ENCODE measurements at places on chromosomes 2 and 18.
A peak's percentile ranks its signal among the peaks of the same experiment; 100 is the strongest.

- no peak for DNase-seq
Observed at GRCh38 chr2:26590980-26591618, 50.1 kb downstream of the CIB4 start.

DNA sequence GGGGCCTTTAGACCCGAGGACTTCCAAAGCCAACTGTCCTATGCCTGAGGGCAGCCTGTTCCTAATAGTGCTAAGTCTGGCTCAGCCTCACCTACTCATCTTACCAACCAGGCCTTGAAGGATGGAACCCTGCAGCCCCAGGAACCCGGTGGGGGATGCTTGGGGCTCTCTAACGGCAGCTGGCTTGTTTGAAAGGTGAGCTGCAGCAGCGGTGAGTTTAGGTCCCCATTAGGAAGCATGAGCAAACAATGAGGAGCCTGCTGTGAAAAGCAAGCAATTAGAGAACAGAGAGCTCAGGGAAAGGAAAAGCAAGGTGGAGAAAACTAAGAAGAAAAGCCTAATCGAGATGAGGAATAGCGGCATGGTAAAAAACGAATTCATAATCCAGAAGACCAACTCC lies 39.9 kb downstream of the SP110 start:
- DNase-seq: no peak

- DNase-seq: no peak
Observed at GRCh38 chr2:212732860-212733259, 194.3 kb upstream of the ERBB4 start.

- no peak for DNase-seq
Observed at GRCh38 chr2:109432421-109432820, 181.3 kb downstream of the SEPTIN10 start.

DNA sequence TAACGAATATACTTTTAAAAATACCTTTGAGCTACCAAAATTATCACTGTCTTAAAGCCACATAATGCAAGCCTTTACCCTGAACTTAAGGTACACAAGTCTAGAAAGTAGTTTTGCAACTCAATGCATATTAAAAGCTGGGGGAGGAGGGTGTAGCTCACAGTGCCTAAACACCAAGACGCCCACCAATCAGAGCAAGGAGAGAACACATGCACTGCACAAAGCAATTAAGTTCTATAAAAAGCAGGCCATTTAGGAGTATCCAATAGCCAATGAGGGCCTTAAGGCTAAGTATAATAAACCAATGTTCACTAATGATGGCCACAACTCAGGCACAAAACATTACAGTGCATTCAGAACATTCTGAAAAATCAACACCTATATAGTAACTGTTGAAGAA lies 16.2 kb downstream of the TRIP12 start:
- DNase-seq: no peak

- peak; percentile 23 for DNase-seq
Observed at GRCh38 chr2:235170536-235171521, 219.0 kb downstream of the SH3BP4 start.

DNA sequence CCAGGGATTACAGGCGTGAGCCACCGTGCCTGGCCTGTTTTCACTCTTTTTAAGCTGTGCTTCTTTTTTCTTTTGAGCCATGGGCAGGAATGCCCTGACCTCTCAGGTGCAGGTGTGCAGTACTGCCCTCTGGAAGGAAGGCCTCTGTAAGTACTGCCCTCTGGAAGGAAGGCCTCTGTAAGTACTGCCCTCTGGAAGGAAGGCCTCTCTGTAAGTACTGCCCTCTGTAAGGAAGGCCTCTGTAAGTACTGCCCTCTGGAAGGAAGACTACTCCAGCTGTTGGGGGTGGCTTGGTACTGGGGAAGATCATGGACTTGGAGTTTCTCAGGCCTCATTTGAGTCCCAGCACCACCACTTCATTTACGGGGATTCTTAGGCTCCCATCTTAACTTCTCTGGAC lies 248.5 kb upstream of the ID2 start:
- no peak for DNase-seq

- no peak for DNase-seq
Observed at GRCh38 chr2:7007846-7008741, 90.9 kb downstream of the RNF144A start.

DNA sequence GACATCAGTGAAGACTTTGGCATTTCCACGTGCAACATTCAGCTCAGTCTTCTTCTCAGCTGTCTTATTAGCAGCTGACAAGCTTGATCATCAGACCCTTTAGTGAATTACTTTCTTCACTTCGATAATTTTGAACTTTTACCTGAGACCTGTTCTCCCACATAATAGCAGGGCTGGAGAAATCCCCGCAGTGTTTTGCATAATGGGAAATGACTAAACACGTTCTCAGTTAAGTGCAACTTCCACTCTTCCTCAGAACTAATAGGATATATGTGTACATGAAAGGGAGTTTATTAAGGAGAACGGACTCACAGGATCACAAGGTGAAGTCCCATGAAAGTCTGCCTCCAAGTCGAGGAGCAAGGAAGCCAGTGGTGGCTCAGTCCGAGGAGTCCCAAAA lies 28.8 kb upstream of the MBP start:
- no peak for DNase-seq

DNA sequence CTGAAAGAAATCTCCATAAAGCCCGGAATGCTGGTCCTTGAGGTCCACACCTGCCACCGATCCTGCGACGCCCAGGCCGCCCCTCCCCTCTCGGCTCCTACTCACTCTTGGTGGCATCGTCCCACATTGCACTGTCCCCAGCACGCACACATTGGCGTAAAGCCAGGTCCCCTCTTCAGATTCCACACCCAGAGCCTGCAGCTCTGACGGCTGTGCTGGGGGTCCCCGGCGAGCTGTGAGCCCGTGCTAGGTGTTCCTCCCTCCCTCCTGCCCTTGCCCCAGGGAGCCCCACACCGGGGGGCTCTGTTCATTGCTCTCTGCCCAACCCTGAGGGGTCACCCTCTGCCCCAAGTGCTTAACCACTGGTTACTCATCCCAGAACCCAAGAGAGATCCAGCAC lies 8.5 kb downstream of the TPO start:
- no peak for DNase-seq

GRCh38 chr2:56184500-56185011 lies 766 bp downstream of the CCDC85A start:
- no peak for DNase-seq

DNA sequence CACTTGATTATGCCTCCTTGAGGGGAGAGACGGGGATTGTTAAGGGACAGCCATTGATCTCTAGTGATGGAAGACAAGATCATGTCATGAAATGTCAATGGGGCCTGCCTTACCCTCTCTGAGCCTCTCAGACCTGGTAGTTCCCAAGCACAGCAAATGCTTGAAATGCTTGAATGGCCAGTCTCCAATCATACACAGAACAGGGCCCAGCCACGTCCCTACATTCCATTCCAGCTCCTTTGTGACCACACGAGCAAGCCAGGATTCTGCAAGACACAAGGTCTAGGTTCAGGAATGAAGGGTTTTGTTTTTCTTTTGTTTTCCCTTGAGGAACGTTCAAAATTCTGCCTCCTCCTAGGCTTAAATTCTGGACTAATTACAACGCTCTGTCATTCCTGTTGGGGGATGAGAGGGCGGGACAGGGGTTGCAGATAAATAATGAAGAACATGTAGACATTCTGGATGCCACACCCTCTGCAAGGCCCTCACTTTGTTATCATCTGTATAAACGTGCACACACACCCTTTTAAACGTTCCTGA lies 98.1 kb upstream of the YPEL5 start:
- DNase-seq: no peak

DNA sequence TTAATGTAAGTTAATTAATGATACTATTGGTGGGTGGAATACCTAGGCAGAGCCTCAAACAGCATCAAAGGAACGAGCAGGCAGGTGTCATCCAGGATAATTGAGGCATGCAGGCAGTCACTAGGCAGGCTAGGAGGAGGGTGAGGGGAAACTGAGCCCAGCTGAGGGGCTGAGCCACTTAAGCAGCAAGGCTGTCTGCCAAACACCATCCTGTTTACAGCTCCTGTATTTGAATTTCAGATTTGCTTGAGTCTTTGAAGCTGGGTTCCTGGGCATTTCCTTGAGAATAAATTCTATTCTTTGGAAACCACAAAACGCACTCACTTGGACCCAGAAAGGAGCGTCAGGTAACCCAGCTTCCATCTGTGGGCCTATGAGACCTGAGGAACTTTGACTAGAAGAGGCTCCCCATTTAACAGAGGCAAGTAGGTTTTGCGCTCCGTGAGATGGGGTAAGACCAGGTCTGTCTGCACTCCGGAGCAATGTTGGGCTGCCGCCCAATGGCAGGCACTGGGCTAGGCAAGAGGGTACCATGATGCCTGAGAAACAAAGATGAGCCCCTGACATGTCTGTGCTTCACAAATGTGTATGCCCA lies 2.0 kb downstream of the EDAR start:
- no peak for DNase-seq
